Epithelial cell of umbilical artery (primary cell): ENCODE measurements at places on chromosomes 16 and 17. TPM values are rescaled to one million over a fixed set of nuclear protein-coding genes. Genes with fewer than 3 reads are reported as not detected.

PFAS gene
- total RNA-seq, result 37.0 and 39.2 TPM in 2 replicates

C17orf78 gene
- total RNA-seq, result not detected in 2 replicates

KRT20 gene
- total RNA-seq, result not detected in 2 replicates

C16orf46 gene
- total RNA-seq, result 0.32 and 0.46 TPM in 2 replicates

SLFN12 gene
- total RNA-seq, result 23.4 and 86.5 TPM in 2 replicates

ARMC7 gene
- 1.6 and 2.0 TPM in 2 replicates for total RNA-seq

CD7 gene
- total RNA-seq, result not detected in 2 replicates

CMTM2 gene
- total RNA-seq, result not detected in 2 replicates
